ENCODE measurements at places on chromosomes 11 and 22. TPM values are rescaled to one million over a fixed set of nuclear protein-coding genes. Genes with fewer than 3 reads are reported as not detected.

DNA sequence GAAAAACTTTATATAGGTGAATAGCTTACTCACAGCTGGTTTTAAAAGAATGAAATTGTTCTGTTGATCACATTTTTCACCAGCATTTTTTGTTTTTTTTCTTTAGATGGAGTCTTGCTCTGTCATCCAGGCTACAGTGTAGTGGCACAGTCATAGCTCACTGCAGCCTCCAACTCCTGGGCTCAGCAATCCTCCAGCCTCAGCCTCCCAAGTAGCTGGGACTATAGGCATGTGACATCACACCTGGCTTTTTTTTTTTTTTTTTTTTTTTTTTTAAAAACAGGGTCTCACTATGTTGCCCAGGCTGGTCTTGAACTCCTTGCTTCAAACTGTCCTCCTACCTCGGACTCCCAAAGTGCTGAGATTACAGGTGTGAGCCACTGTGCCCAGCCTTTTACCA is 3.6 kb downstream of the PACS1 start:
- DNase-seq, result no peak

- no peak for DNase-seq
These were observed 2.0 kb upstream of the GATD1 start for GRCh38 chr11:778976-779954.

GRCh38 chr11:68226421-68226820 is 13.3 kb upstream of the KMT5B start:
- no peak for DNase-seq

DNA sequence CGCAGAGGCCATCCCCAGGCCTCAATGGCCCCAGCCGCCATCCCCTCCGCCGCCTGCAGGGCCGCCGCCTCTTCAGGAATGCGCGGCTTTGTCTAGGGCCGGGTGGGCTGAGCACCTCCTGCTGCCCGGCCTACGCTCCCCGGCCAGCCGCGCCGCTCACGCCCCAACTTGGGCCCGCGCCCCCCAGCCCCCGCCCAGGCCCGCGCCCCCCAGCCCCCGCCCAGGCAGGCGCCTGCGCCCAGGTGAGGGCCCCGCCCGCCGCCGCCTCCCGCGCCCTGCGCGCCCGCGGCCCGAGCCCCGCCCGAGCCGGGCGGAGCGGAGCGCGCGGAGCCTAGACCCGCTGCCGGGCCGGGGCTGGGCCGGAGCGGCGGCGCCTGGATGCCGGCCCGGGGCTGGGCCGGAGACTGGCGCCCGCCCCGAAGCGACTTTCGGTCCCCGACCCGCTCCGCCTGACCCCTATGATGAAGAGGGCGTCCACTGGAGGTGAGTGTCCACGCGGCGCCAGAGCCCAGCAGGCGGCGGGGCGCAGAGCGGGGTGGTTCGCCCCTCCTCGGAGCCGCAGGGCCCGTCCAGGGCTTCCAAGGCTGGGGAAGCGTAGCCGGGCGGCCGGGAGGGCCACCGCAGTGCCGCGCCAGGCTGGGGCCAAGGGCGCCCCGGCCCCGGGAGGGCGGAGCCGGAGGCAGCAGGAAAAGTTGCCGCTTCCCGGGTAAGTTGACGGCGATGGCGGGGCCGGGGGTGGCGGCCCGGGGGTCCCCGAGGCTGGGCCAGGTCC is 34.3 kb upstream of the PRODH start:
- DNase-seq, result peak; percentile 9

Gene NXPE2
- not detected for total RNA-seq

- peak; percentile 97 for DNase-seq
These were observed at the start of gene UBE4A for GRCh38 chr11:118359295-118359958. Gene UBE4A, plus strand, starts transcription at chr11:118359600. Its CDS starts 5,481 bp downstream, at chr11:118365081.

DNA sequence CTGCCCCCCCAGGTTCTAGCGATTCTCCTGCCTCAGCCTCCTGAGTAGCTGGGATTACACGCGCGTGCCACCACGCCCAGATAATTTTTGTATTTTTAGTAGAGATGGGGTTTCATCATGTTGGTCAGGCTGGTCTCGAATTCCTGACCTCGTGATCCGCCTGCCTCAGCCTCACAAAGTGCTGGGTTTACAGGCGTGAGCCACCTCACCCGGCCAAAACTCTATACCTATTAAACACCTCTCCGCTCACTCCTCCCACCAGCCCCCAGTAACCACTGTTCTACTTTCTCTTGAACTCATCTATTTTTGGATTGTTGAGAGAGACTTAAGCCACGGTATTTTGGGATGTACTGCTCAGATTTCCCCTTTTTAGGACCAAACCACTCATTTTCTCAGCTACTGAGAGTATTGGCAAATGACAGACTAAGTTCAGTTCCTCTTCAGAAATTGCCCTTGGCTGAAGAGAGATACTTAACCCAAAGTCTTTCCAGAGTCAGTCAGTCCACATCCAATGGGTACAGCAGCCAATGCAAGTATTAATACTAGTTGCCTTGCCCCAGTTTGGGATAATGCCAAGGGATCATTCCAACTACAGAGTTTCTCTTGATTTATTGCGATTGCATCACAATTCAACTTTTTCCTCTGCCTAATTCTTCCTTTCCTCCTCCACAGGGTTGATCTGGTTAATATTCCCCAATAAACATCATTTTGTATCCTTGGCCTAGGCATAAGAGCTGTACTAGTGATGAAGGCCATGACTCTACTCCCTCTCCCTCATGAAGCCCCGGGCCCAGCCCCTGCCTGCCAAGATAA is 36.8 kb upstream of the CSTF3 start:
- no peak for DNase-seq

DNA sequence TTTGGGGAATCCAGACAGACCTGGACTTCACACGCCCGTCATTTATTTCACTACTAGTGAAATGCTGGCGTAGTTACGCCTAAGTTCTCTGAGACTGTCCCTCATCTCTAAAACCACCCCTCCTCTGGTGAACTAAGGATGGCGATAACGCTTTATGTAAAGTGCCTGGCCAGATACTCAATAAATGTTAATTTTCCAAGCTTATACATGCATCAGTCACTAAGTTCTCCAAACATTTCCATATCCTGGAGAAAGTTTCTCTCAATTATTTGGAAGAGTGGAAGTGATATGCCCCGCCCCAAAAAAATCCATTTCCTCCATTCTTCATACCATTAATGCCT is 1.1 kb upstream of the FBXO3 start:
- no peak for DNase-seq

Gene CLDN5
- total RNA-seq, result not detected

Gene SPTY2D1
- 25.5 TPM for total RNA-seq

- DNase-seq, result no peak
These were observed 15.5 kb upstream of the MMP1 start for GRCh38 chr11:102813484-102813883.

Gene PATZ1
- 44.2 TPM for total RNA-seq

DNA sequence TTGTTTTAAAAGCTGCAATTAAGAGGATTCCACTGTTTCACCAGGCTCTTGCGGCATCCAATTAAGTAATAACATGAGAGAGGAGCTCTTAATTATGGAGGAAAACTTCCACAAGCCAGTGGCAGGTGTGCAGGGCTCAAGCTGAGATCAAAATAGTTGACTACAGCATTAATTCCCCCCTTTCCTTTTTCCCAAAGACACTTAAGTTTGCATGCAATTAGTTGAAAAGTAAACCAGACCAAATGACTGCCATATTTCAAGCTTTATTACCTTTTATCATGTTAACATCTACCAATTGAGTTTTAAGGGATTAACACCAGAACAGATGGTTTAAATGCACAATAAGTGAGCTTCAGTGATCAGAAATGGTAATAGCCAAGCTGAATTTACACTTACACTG is 32.1 kb downstream of the FAM168A start:
- no peak for DNase-seq

- no peak for DNase-seq
These were observed 64.0 kb downstream of the DKK3 start for GRCh38 chr11:11944444-11944843.

Gene KCNJ1
- not detected for total RNA-seq

DNA sequence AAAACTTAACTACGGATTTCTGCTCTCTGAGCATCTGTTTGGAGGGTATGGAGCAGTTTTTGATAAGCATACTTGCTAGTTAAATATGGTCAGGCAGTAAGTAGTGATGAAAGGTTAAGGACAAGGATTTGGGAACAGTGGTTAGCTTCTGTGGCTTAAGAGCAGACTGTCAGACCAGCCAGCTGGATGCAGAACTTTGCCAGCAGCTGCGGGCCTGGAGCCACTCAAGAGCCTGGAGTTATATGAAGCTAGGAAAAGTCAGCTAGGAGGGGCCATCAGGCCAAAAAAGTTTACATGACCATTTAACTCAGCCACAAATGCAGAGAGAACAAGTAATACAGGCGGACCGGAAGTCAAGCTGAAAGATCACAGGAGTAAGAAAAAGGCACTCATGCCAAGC is 1817.7 kb downstream of the LRRC4C start:
- no peak for DNase-seq

Gene POLD4
- 137 TPM for total RNA-seq

Data from HT-29 (cell line).